RPMI7951 (cell line): ENCODE measurements at places on chromosomes 13 and 19. TPM values are rescaled to one million over a fixed set of nuclear protein-coding genes. Genes with fewer than 3 reads are reported as not detected.

GRCh38 chr13:92137520-92137919 lies 739.1 kb downstream of the GPC5 start:
- no peak for DNase-seq

GRCh38 chr19:43507880-43508279 lies 3.3 kb upstream of the PHLDB3 start:
- no peak for DNase-seq

- DNase-seq, result no peak
Observed at GRCh38 chr13:97266332-97266731, 44.2 kb downstream of the MBNL2 start.

The SLC46A3 gene
- 7.6 and 8.4 TPM in 2 replicates for total RNA-seq

- DNase-seq, result no peak
Observed at GRCh38 chr13:46899801-46900200, 2.9 kb upstream of the HTR2A start.
